ENCODE measurements at places on chromosomes 3 and 15. TPM values are rescaled to one million over a fixed set of nuclear protein-coding genes. Genes with fewer than 3 reads are reported as not detected.
A peak's percentile ranks its signal among the peaks of the same experiment; 100 is the strongest.

CHRFAM7A gene
- not detected for total RNA-seq

GHSR gene
- not detected for total RNA-seq

HTR3E gene
- not detected for total RNA-seq

ZKSCAN7 gene
- total RNA-seq: not detected

PPP2R3A gene
- 17.3 TPM for total RNA-seq

ZNF660 gene
- not detected for total RNA-seq

RETNLB gene
- not detected for total RNA-seq

DNA sequence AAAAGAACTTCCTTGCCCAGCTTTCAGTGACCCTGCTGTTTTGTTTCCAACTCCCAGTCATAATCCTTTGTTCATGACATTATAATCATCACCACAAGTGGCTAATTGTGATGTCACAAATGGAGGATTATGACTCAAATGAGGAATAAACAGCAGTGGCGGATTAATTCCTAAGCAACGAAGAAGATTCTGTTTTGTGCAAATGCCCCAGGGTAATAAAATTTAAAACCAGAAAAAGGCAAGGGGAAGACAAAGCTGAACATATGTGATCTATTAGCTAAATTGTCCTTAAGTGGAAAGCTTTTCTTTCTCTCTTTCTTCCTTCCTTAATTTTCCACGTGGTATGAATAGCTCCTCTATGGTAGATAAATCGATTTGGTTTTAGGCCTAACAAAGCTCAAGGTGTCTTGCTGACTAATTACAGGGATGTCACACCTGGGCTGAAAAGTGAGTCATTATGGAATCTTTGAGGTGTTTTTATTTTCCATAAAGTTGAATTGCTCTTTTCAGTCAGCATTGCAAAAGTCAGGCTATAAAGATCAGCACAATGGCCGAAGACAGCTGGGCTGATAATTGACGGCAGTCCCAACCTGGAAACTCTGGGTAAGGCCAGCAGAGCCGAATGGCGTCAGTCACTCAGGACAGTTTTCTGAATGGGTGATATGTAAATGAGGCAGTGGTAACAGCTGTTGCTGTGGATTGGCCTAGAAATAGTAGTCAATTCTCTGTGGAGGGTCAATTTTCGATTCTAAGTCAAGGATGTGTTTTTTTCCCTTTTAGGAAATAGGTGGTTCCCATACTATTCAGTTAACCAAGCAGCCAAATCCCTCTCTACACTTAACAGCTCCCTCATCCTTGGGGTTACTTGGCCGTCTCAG lies 121.5 kb downstream of the PTPRG start:
- DNase-seq: peak; percentile 23

GRCh38 chr3:136281966-136282520 lies 31.9 kb downstream of the PCCB start:
- no peak for DNase-seq

GRCh38 chr15:79874242-79874641 lies 22.6 kb downstream of the MTHFS start:
- DNase-seq: peak; percentile 67

GRCh38 chr15:28955160-28955992 lies 69.6 kb downstream of the APBA2 start:
- DNase-seq: peak; percentile 60

GRCh38 chr15:90376789-90377188 lies 11.3 kb upstream of the IQGAP1 start:
- DNase-seq: no peak

DNA sequence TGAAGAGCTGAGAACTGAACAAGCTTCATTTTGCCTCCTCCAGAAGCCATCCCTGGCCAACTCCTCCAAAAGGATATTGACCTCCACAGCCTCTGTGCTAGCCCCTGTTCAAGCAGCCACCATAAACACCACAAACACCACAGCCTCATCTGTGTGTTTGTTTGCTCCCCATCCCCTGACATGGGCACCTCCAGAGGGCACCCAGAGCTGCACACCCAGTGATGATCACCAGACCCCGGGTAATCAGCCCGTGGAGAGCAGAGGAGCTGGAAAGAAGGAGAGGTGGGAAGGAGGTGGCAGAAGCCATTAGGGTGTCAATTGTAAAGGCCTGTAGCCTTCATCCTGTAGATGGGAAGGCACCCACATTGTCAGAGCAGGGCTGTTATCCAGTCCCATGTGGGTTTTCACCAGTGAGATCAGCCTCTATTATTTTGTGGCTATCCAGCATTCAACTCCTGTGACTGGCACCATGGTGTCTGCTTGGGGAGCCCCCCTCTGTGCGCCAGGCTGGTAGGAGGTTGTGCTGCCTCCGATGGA lies 6.8 kb upstream of the WNT7A start:
- DNase-seq: no peak

DNA sequence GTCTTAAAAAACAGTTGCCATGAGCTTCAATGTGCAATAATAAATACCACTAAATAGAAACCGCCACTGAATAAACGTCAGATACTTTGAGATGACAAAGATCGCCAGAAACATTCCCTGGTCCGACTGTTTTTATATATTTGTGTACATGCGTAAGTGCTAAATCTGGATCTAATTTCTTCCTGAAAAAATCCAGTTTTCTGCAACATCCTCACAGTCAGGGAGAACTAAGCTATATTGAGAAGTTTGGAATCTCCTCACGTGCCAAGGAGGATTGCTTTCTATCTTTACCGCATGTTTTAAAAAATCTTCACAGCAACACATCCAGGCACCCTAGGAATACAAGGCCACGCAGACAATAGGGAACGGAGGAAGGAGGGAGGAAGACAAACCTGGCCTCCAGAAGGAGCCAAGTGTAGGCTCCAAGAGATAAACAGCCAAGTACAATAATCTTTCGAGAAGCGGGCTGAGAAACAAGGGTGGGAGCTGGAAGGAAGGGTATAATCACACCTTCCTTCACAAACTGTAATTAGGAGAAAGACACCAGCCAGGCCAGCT lies 5.7 kb downstream of the VGLL4 start:
- DNase-seq: no peak

DNA sequence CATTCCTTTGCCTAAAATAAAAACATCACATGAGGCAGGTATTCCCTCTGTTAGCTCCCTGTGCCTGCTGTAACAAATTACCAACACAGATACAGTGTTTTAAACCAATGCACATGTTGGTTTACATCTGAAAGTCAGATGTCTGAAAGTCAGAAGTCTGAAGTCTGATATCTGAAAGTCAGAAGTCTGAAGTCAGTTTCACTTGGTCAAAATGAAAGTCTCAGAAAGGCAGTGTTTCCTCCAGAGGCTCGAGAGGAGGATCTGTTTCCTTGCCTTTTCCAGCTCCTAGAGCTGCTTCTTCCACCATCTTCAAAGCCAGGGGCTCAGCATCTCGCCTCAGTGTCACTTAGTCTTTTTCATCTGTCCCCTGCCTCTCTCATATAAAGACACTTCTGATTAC lies 22.0 kb downstream of the SST start:
- DNase-seq: no peak
